ENCODE measurements at places on chromosomes 13 and 19. TPM values are rescaled to one million over a fixed set of nuclear protein-coding genes. Genes with fewer than 3 reads are reported as not detected.

- DNase-seq: peak; percentile 16
These were observed 20.7 kb downstream of the MIPEP start for GRCh38 chr13:23868521-23868920.

GRCh38 chr13:79451500-79451962 lies 29.4 kb upstream of the NDFIP2 start:
- DNase-seq: peak; percentile 45

GRCh38 chr19:7213628-7214323 lies 80.4 kb downstream of the INSR start:
- no peak for DNase-seq

- DNase-seq: no peak
These were observed 41.7 kb downstream of the HTR2A start for GRCh38 chr13:46855166-46855565.

GRCh38 chr13:53445686-53446085 lies 417.1 kb downstream of the OLFM4 start:
- no peak for DNase-seq

Gene OR4F17
- not detected for total RNA-seq

Gene CLIP3
- 7.3 TPM for total RNA-seq

Gene SHANK1
- 6.9 TPM for total RNA-seq

Gene RGL3
- 26.3 TPM for total RNA-seq

Gene VSTM2B
- total RNA-seq: not detected

Gene PTGER1
- 2.4 TPM for total RNA-seq

All from adrenal gland (tissue), 19 donors.